T-helper 9 cell (primary cell): ENCODE measurements at places on chromosomes 5 and 9.

- DNase-seq = no peak
These were observed 11.2 kb downstream of the FAM240B start for GRCh38 chr9:38708759-38709158.

DNA sequence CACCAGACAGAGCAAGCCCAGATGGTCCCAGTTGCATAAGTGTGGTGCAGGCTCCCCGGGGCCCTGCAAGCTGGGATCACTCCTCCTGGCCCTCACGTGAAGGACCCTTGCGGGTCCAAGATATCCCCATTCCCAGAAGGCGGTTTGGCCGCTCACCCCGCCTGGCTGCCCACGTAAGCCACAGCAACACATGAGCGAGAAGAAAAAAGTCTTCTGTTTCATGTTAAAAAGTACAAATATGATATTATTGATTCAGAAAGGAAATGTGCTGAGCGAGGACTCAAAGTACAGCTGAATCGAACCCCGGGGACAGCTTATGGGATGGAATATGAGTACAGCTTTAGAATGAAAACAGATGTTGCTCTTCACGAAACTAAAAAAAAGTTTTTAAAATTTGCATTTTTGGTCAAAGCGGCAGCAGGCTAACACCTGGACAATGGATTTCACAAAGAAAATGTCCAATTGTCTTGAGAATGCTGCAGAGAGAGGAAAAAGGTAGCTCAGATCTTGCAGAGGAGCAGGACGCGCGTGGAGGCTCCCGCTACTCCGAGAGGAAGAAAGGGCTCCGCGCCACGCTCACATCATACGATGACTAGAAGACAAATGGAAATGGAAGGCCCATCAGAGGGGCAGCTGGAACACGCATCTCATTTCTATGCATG, 427.6 kb downstream of the IRX1 start:
- DNase-seq = no peak

DNA sequence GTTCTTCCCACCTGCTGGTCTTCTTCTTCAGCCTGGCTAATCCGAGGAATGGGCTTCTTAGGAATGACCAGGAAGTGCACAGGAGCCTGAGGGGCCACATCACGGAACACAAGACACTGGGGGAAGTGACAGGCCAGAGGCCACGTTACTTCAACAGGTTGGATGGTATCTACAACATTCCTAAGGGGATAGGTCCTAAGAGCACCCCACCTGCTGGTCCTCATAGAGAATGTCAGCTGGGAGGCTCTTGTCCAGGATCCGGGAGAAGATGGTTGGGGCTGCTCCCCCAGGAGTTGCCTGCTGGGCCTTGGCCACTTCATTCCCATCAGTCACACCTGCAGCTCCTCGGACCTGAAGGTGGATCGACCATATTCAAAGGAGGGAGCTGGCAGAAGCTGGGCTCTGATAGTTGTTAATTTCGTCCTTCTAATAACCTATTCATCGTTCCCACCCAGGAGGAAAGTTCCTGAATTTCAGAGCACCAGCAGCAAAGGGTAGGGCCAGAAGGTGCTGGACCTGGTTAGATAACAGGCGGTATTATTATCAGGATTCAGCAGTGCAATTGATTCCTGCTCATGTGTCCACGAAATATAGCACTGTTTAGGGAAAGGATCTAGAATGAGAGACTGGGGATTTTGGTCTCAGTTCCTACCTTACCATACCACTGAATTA, 1.3 kb downstream of the HINT2 start:
- no peak for DNase-seq

DNA sequence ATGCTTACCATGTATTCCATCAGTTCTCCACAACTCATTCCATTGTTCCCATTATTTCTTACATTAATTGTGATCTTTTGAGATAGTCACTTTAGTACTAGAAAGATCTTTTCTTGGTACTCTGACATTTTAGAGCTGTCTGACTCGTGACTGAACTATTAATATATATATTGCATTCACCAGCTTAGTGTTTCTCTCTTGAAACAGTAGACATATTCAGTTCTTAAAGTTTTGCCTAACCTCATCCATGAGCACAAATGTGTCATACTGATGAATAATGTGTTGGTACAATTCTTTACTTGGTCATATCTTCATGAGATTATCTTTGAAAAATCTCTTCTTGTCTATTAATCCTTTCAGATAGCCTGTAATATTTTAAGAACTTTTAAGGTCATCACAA, 74.3 kb downstream of the NLN start:
- DNase-seq = no peak

- DNase-seq = no peak
These were observed 138.8 kb downstream of the SMC2 start for GRCh38 chr9:104232781-104233341.

DNA sequence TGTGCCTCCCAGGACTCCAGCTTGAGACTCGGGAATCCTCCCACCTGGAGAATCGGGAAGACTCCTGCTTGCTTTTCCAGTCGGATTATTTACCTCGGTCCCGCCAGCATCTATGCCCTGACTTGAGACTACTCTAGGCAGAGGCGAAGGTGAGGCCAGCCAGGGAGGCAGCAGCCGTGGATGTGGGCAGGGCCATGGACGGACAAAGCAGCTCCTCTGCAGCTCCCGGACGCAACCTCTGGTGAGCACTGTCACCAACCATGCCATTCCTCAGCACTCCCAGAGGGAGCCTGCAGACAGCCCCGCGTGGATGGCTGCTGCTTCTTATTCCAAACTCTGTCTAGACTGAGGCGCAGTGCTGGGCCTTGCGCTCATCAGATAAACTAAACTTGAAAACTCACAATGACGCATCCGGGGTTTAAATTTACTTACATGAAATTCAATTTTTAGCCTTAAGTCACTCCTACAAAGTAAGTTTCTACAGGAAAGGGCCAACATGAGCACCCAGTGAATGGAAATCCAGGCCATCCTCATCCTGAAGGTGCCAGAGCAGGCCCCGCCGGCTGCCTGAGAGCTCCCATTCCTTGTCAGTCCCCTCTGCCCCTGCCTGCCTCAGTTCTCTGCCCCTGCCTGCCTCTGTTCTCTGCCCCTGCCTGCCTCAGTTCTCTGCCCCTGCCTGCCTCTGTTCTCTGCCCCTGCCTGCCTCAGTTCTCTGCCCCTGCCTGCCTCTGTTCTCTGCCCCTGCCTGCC, 17.8 kb downstream of the MED10 start:
- no peak for DNase-seq

DNA sequence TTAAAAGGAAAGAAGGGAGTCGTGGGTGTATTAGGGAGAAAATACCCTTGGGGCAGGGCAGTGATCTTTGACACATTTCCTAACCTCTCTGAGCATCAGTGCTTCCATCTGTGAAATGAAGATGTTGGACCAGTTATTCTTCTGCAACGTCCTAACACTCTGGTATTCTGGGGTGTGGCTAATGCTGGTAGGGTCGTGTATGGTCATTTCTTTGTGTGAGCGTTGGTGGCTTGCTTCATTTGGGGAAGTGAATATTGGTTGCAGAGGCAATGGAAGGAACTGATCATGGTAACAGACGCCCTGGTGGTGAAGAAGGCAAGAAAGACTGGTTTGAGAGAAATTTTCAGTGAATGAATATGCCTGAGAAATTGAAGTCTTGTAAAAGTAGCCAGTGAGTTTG, 67.9 kb upstream of the TTC23L start:
- DNase-seq = no peak

GRCh38 chr5:177487975-177488374, 9.4 kb downstream of the PDLIM7 start:
- no peak for DNase-seq

- DNase-seq = no peak
These were observed 106.6 kb downstream of the RGS3 start for GRCh38 chr9:113570106-113570505.

GRCh38 chr9:126112135-126112720, 214.4 kb upstream of the MVB12B start:
- no peak for DNase-seq

DNA sequence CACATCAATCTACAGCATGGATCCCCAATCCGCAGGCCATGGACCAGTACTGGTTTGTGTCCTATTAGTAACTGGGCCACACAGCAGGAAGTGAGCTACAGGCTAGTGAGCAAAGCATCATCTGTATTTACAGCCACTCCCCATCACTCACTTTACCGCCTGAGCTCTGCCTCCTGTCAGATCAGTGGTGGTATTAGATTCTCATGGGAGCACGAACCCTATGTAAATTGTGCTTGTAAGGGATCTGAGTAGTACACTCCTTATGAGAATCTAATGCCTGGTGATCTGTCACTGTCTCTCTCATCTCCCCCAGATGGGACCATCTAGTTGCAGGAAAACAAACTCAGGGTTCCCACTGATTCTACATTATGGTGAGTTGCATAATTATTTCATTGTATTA, 212.7 kb upstream of the FAM174A start:
- no peak for DNase-seq

- no peak for DNase-seq
These were observed 98.2 kb upstream of the RPS23 start for GRCh38 chr5:82376307-82376706.

DNA sequence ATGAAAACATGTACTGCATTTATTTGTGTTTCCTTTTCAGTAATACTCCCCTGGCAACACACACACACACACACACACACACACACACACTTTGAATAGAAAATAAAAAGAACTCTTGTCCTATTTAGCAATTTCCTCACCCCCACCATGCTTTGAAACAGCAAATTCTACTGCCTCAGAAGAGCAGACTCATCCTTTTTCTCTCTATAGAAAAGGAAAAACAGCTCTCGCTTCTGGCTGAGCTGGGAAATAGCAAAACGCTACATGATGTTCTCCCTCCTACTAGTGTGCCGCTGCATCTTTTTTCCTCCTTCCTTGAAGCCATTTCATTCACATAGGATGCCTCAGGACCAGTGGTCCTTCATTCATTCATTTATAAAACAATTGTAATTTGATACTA, 453.6 kb downstream of the CSNK1G3 start:
- no peak for DNase-seq

GRCh38 chr5:119276978-119277377, 78.8 kb upstream of the TNFAIP8 start:
- DNase-seq = no peak

DNA sequence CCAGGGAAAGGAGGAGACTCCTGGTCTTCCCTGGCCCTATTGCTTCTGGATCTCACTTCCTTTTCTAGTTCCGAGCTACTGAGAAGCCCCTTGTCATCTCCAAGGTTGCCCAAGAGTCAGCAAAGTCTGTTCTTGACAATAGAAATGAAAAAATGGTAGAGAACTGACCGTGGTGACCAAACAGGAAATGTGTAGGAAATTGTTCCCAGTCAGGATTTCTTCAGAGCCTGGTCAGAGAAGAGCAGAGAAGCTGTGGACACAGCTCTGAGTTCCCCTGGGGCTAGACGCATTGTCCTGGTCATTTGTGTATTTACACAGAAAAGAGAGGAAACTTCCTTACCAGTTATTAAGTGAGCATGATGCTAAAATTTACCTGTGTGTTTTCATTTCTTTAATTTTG, 35.6 kb downstream of the S1PR3 start:
- DNase-seq = no peak

DNA sequence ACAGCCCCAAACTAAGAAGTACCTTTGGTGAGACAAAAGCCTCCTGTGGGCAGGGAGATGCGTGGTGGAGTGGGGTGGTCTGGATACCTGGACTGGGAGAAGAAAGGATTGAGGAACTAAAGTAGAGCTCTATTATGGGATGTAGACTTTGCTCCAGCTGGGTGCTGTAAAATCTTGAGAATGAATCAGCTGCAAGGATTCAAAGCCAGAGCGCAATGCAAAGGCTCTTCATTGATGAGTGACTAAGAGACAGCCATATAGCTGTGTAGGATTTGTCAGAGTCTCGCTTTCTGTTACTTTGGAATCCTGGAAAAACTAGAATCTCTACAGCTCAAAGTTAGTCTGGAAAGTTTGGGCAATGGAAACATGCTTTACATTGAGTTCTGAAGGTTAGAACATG, 159.9 kb downstream of the TAF11L14 start:
- no peak for DNase-seq

DNA sequence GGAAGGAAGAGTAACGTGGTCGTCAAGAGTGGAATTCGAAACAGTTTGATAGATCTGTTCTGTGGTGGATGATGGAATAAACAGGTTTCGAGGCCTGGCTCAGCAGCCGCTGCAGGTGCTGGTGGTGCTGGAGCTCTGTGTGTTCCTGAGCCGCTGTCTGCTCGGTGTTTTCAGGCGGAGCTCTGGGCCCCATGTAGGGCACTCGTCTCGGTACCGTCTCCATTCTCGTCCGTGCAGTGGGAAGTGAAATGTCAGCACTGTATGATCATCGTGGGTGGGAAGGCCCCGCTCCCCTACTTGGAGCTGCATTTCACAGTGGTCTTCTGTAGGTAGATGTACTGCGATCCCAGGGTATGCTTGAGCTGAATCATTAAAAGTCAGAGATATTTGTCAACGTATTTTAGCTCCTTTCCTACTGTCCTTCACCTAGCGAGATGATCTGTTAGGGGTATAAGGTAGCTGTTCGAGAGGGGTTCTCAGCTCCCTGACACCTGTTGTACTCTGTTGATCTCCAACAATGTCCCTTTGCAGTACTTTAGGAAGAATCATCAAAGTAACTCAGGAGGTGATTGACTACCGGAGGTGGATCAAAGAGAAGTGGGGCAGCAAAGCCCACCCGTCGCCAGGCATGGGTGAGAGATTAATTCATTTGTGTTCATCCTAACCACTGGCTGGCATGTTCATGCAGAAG, 35.9 kb downstream of the TENT4A start:
- no peak for DNase-seq

- no peak for DNase-seq
These were observed 154.3 kb downstream of the PHF2 start for GRCh38 chr9:93730648-93731047.

DNA sequence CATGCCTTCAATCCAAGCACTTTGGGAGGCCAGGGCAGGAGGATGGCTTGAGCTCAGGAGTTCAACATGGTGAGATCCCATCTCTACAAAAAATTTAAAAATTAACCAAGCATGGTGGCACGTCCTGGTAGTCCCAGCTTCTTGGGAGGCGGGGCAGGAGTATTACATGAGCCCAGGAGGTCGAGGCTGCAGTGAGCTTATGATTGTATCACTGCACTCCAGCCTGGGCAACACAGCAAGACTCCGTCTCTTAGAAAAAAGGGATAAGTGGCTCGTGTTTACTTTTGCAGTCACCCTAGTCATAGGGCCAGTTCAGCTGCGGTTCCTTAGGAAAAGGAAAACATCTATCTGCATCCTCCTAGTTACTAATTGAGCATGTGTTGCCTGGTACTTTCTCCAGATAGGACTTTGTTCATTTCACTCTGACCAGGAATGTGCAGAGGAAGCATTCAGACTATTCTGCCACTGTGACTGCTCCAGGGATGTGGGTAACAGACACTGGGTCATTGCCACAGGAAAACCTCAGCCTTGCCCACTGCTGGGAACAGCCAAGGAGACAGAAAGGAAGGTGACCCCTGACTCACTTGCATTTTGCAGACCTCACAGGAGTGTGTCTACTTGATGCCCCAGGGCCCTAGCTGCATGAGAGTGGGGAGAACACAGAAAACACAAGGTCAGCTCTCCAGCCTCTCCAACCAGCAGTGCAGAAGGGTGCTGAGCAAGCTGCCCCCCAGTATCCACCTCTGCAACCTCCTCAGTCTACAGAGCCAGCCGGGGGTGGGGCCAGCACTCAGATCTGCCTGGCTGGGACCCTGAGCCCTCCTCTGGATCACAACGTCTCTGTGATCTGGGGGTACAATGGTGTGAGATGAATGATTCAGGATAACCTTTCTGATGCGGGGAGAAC, 33.9 kb upstream of the ALDH1B1 start:
- DNase-seq = no peak

GRCh38 chr5:81972492-81972783, 615 bp downstream of the ATG10 start:
- DNase-seq = no peak
